Hematopoietic multipotent progenitor cell treated with erythropoietin and hydrocortisone succinate and interleukin-3 and kit ligand, for 15 days (in vitro differentiated cells): ENCODE measurements at places on chromosomes 12 and 14.

GRCh38 chr12:123139926-123140675, 10.8 kb downstream of the PITPNM2 start:
- no peak for DNase-seq

DNA sequence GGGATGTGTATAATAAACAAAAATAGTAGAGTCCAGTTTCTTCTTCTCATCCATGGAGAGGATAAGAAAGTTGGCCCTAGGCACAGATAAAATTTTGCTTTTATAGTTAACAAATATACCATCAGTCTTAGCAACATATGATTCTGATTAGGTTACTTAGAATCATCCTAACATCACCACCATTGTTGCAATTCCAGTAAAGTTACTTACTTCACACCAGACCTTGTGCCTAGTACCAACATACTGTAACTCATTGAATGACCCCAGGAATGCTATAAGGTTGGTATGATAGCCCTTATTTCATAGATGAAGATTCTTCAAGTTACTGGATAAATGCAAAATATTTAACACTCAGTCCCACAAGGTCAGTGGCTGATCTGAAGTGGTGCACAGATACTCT, 183.8 kb upstream of the ATP2B1 start:
- no peak for DNase-seq

DNA sequence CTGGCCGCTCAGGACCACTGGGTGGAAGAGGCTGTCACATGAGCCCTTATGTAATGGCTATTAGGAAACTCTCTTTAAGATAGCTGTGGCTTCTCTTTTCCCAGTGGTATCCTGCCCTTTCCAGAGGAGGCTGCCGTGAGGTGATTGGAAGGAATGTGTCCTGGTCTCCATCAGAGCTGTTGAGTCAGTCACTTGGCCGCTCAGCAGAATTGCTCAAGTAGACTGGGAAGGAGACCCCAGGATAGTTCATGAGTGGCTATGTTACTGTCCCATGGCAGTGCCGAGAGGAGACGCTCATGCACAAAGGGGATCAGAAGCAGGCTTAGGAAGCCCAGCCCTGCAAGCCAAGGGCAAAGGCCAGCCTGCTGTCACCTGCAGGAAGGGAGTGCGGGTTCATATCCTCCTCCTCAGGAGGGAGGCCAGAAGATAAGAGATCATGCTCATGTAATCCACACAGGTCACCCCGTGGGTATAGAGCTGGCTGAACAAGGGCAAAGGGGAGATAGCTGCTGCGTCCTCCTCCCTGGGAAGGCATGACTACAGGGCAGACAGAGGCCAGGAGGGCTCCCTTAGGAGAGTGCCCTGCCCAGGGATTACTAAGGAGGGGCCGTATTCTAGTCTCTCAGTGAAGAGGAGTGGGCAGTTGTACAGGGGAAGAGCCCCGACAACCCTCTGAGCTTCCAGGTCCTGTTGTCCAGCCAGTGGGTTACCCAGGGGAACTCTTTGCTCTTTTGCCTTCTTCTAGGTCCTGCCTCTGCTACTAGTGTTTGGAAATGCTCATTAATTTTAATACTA, 137.0 kb upstream of the MAX start:
- no peak for DNase-seq

GRCh38 chr12:59372956-59373355, 222.9 kb upstream of the SLC16A7 start:
- no peak for DNase-seq

- no peak for DNase-seq
These were observed 45.3 kb upstream of the RAP1B start for GRCh38 chr12:68565391-68565903.

GRCh38 chr14:28243600-28243999, 523.0 kb upstream of the FOXG1 start:
- no peak for DNase-seq

- no peak for DNase-seq
These were observed 116.1 kb downstream of the SCARB1 start for GRCh38 chr12:124747426-124748161.

DNA sequence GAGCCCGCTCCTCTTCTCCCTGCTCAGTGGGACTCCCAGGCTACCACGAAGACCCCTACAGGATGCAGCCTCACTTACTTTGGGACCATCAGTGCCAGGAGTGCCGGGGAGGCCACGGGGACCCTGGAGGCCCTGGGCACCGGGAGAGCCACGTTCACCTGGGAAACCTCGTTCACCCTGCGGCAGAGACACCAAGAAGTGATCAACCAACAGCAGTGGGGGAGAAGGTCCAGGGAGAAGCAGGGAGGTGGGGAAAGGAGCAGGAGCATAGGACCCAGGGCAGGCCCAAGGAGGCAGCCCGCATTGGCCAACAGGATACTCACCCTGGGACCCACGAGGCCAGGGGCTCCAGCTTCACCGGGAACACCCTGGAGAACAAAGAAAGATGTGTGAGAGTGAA, 19.4 kb downstream of the TMEM106C start:
- DNase-seq = no peak

DNA sequence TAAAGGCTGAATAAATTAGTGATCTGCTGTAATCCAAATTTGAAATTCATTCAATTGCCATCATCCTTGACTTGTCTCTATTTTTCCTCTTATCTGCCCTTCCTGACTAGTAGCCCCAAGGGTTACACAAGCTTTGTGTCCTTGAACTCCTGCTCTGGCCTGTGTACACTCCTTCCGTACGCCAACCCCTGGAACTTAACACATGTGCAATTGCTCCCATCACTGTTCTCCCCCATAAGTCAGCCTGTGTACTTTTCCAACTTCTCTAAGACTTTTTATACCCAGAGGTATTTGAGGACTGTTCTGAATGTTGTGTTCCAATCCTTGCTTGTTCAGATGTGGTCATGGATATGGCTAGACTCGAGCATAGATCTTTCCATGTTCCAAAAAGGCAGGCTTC, 171.1 kb upstream of the G2E3 start:
- no peak for DNase-seq

- no peak for DNase-seq
These were observed 5.3 kb downstream of the TXNDC16 start for GRCh38 chr14:52547027-52547426.

- no peak for DNase-seq
These were observed 81.4 kb downstream of the LRP6 start for GRCh38 chr12:12185414-12185813.

DNA sequence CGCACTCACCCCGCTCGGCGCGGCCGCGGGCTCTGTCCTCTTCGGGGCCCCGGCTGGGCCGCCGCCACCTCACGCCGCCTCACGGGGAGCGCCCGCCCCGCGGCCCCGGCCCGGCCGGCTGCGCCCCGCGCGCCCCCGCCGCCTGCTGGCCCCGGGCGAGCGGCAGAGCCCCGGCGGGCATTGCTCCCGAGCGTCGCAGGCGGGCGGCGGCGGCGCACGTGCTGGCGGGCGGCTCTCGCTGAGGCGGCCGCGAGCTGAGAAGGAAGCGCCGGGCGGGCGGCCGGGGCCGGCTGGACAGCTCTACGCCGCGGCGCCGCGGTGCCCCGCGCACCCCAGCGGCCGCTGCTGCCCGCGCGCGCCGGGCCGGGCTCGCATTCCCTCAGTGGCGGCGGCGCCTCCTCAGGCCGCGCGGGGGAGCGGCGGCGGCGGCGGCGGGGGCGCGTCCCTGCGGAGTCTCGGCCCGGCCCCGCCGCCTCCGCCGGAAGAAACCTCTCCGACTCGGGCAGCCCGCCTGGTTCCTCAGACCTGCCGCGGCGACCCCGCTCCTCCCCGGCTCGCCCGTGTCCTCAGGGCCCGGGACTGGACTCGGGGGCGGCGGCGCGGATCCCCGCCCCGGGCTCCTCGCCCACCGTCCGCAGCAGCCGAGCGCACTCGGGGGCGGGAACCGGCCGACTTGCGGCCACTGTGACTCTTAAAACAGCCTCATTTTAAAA, at the start of gene PITPNM2:
Gene PITPNM2 (minus strand): TSS at position 347 of the 713 bp plus-strand sequence. CDS start 116,500 bp downstream, outside the sequence.
- DNase-seq = peak; percentile 42

DNA sequence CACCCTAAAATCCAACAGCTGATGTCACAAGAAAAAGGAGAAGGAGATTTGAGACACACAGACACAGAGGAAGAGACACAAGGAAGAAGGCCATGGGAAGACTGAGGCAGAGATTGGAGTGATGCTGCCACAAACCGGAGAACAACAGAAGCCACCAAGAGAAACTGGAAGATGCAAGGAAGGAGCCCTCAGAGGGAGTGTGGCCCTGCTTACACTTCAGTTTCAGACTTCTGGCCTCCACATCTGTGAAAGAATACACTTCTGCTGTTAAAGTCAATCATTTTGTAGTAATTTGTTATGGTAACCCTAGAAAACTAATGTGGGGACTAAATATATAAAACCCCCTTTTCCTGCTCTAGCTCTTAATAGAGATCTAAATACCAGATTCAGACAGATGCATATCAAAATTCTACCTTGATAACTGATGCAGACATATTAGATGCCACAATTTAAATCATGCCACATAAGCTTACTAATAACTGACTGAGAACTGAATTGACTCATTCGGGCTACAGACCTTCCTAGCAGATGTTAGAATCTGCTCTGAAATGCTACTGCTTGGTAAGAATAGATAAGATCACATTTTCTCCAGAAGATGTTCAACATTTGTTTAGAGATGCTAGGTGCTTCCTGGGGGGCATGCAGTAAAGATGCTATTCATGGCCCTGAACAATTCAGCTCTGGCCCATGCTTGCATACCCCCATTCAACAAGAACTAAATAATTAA, 113.1 kb upstream of the CCND2 start:
- DNase-seq = no peak

- DNase-seq = no peak
These were observed 222.4 kb upstream of the AMIGO2 start for GRCh38 chr12:47302111-47302671.

GRCh38 chr12:12927211-12928079, 24.5 kb downstream of the GPRC5D start:
- peak; percentile 76 for DNase-seq

DNA sequence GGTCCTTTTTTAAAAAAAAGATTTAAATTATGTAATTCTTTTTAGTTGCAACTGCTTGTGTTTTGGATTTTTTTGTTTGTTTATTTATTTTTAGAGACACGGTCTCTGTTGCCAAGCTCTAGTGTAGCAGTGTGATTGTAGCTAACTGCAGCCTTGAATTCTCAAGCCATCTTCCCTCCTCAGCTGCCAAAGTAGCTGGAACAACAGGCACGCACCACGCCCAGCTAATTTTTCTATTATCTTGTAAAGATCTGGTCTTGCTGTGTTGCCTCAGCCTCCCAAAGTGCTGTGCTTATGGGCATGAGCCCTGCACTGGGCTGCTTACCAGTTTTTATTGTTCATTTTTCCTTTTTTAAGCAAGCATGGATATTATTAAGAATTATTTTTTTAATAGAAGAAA, 10.6 kb upstream of the ART4 start:
- DNase-seq = no peak

GRCh38 chr14:93683226-93683625, 105.1 kb downstream of the PRIMA1 start:
- DNase-seq = peak; percentile 17

- DNase-seq = no peak
These were observed 21.5 kb upstream of the ANAPC5 start for GRCh38 chr12:121373755-121374154.

- DNase-seq = no peak
These were observed 89.1 kb upstream of the ZDHHC17 start for GRCh38 chr12:76674669-76675315.

GRCh38 chr12:30882706-30883105, 43.8 kb upstream of the TSPAN11 start:
- DNase-seq = no peak

GRCh38 chr12:124613151-124613585, 45.8 kb upstream of the NCOR2 start:
- DNase-seq = no peak

- no peak for DNase-seq
These were observed 288.9 kb upstream of the CLEC14A start for GRCh38 chr14:38544776-38545175.

DNA sequence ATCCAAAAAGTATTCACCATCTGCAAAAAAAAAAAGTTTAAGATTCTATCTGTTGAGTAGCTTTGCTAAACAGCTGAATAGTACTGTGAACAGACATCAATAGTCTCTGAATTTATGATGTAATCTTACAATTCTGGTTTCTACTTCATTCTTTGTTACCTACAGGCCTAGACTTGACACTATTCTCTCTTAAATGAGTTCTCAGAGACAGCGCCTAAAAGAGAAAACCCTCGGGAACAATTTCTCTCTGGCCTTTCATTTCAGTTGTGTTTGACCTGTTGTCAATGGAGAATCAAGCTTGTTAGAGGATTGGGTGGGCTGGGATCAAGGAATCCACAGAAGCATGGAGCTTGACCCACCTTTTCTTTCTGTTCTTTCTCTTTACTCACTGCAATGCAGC, 5.9 kb upstream of the TWF1 start:
- DNase-seq = no peak

DNA sequence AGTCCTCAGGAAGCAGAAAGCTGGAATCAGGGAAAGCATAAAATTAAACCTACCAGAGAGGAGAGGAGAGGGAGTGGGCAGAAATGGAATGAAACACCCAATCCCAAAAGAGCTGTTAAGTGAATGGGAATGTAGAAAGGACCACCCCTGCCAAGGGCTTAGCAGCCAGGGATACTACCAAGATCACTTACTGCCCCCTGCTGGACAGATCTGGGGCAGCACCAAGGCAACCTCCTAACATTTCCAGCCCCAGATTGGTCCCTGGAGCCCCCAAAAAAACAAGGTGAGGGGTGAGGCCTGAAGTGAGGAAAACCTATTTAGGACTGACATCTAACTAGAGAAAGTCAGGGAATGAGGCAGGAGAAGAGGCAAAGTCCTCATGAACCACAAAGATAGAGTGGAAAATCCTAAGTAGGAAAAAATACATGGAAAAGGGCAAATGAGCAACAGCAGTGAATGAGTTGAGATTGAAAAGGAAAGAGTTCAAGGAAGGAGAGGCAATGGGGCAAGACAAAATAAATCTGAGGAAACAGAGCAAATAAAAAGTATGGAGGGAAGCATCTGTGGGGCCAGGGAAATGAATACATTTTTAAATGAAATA, 11.2 kb upstream of the FKBP11 start:
- peak; percentile 76 for DNase-seq

- DNase-seq = no peak
These were observed 2.5 kb upstream of the INF2 start for GRCh38 chr14:104686624-104687517.

- no peak for DNase-seq
These were observed 209.1 kb downstream of the PAX9 start for GRCh38 chr14:36870776-36871175.

GRCh38 chr12:53489242-53489864, 9.9 kb downstream of the MAP3K12 start:
- DNase-seq = no peak

DNA sequence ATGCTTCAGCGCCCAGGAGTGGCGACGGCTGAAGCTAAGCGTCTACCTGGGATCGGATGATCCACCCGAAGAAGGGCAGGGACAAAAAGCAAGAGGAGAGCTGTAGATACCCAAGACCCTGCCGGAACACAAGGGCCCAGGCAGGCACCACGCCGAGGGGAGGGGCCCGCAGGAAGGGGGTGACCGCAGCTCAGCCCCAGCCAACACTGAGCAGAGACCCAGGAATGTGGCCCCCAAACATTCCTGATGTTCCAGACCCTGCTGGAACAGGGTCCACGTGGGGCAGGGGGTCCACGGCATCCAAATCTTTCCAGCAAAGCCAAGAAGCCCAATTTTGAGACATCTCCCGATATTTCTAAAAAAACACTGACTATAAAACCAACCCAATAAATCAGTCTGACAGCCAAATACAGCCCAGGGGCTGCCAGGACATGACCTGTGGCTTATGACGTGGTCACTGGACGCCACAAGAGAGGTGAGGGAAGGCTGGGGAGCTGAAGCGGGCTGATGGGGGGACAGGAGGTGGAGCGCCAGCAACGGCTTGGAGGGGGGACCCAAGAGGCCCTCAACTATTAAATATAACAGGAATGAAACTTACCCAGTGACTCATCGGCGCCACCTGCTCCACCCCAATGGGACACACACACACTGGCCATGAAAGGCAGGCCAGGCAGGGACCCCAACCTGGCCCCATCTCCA, 58.9 kb downstream of the NCOR2 start:
- DNase-seq = no peak
